ENCODE measurements at places on chromosomes 2 and 18.

- DNase-seq: no peak
Observed at GRCh38 chr18:68548904-68549870, 165.7 kb downstream of the TMX3 start.

DNA sequence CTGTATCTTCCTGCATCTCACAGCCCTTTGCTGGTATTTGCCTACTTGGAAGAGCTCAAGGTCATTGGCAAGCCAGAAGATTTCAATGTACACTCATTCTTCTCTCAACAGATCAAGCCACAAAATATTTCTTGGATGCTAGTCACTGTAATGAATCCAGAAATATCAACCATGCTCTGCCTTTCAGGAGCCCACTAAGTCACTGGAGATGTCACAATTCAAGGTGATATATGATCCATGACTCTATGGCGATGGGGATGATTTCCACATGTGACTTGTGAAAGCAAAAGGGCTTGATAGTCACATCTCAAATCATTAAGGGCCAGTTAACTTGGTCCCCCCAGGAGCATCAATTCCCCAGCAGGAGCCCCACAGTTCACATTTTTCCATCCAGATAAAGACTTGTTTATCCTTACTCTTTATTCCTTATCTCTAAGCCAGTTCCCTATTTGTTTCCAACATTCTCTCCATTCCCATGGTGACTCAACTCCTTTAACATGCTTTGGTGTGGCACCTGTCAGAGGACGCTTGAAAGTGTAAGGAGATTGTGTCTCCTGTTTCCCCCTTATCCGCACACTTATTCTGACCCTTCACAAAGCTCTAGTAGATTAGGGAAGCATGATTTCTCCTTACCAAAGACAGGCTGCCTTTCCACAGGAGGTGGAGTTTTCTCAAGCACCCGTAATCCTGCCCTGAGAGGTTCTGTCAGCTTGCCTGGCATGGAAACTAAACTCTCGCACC, 15.8 kb downstream of the PKDCC start:
- DNase-seq: no peak

DNA sequence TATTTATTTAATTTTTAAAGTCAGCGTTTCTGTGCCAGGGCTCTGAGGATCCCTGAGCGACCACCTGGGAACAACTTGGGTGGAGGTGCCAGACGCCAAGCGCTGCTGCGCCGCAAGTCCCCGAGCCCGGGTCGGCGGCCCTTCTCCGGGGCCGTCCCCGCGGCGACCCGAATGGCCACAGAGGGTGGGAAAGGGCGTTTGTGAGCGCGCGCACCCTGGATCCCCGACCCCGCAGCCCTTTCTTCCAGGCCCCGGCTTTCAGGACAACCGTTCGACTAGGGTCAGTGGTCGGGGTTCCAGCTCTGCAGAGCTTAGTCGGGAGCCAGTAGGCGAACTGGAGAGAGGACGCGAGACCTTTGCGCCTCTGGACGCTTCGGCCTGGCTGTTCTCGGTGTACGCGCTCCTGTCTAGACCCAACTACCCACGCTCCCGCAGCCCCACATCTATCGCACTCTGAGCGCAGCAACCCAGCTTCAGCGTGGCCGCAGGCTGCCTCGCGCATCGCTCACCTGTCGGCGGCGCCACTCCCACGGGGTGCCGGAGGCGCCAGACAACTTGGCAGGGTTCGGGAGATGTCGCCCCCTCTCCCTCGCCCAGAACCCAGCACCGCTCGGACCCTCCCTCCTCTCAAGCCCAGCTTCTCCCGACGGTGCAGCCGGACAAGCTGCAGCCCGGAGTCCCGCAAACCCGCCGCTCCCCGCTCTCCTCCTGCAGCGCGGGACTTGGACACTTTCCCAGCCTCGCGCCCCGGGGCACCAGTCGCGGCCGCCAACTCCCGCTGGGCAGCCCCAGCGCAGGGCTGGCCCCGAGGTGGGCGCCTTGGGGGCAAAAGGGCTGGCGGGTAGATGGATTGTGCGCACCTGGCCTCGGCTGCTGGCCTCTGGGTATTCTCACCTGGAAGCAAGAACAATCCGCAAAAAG, 758 bp downstream of the LYPD1 start:
- DNase-seq: no peak

GRCh38 chr2:161121622-161122021, 38.6 kb upstream of the TANK start:
- DNase-seq: no peak

DNA sequence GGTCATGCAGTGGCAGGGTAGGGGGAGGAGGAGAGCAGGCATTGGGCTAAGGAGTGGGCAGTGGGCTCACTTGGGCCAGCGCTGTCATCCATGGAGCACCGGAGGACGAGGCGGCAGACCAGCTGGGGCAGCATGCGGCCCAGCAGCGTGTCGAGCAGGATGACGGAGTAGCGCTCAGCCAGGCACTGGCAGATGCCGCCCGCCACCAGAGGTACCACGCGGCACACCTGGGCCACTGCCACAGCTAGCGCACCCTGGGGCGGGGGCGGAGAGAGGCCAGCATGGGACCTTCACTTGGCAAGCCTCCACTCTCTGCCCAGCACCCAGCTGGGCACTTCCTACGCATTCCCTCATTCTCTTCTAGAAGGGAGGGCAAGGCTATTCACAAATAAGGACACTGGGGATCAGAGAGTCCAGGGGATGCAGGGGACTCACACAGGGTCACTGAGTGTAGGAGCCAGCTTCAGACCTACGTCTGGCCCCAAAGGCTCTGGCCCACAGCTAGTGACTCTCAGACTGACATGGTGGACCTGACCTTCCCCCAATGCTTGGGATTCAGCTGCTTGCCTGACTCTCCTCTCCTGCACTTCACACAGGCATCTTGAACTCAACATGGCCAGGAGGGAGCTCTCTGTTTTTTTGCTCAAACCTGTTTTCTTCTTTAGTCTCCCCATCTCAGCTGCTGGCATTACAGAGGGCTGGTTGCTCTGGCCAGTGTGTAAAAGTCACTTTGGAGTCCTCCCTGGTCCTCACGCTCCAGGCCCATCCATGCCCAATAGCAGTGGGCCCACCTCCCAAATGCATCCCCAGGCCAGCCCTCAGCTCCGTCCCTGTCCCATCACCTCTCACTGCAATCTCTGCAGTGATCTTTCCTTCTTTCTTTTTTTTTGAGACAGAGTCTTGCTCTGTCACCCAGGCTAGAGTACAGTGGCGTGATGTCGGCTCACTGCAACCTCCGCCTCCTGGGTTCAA, 4.1 kb downstream of the SFTPB start:
- no peak for DNase-seq

DNA sequence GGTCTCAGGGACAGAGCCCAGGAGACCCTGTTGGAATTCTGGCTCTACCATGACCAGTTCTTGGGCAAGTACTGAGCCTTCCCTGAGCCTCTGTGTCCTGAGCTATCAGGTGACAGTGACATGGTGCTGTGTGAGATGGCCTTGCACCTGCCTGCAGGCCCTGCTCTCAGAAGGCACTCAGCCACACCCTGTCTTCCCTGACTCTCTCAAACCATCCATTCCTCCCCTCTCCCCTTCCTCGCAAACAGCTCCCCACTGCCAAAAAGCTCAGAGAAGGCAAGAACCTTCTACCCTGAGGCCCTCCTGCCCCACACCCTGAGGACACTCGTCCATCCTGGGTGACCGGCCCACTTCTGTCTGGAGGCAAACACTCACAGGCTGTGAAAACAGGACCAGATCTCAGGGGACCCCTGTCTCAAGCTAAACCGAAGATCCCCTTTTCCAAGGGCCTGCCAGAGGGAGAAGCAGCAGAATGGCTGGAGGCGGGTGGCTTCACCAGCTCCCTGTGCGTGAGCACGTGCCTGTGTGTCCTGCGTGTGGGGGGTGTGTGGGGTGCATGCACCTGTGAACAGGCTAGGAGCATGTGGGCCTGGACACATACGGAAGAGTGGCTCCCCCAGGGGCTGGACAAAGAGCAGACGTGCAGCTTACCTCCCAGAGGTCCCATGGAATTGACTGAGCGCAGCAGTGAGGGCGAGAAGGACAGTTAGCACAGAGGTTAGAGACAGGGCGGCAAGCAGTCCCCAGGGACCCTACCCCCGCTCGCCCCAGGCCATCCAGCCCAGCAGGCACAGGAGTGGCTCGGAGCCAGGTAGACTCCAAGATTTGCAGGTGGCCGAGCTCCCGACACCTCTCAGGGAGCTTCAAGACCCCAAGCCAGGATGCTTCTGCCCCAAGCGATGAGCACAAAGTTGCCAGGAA, 53.9 kb downstream of the BIN1 start:
- DNase-seq: no peak

GRCh38 chr18:44518091-44518615, 162.5 kb upstream of the SETBP1 start:
- DNase-seq: no peak

- no peak for DNase-seq
Observed at GRCh38 chr2:17604050-17604449, 63.6 kb downstream of the VSNL1 start.

- no peak for DNase-seq
Observed at GRCh38 chr18:13587001-13587400, 139.4 kb downstream of the FAM210A start.

- DNase-seq: no peak
Observed at GRCh38 chr2:223930103-223930976, 14.8 kb downstream of the WDFY1 start.

DNA sequence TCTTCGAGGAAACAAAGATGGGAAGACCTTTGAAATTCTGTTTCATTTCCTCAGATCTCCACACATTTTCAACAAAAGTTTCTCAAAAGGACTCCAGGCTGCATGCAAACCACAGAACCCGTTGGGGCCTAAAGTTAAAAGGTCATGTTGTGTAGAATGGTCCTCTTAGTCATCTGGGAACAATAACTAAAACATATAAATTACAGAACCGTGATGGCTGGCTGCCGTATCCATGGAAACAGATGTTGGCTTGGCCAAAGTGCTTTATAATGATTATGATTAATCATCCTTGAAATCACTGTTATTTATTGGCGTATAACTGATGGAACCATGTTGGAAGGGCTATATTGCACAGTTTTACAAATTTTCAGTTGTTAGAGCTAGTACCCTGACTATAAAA, 182.8 kb upstream of the CRIM1 start:
- DNase-seq: no peak

DNA sequence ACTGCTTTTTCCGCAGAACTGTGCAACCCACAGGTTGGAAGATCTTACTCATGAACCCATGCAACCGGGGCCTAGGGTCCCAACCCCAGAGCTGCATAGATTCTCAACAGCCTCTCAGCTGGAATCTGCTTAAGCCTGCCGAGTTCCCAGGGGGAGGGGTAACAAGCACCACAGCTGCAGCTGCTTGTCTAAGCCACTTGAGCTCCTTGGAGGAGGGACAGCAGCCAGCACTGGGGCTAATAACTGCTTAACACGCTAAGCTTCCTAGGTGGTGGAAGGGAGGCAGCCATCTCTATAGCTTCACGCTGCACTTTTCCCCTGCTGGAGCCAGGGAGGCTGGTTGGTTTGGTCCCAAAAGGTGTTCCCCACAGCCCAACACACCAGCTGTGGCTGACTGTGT, 311.6 kb downstream of the DSC3 start:
- no peak for DNase-seq

DNA sequence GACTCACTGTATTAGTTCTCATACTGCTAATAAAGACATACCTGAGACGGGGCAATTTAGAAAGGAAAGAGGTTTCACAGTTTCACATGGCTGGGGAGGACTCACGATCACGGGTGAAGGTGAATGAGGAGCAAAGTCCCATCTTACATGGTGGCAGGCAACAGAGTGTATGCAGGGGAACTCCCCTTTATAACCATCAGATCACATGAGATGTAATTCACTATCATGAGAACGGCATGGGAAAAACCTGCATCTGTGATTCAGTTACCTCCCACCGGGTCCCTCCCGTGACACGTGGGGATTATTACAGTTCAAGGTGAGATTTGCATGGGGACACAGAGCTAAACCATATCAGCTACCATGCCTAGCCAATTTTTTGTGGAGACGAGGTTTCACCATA, 168.2 kb downstream of the NEDD4L start:
- DNase-seq: no peak

DNA sequence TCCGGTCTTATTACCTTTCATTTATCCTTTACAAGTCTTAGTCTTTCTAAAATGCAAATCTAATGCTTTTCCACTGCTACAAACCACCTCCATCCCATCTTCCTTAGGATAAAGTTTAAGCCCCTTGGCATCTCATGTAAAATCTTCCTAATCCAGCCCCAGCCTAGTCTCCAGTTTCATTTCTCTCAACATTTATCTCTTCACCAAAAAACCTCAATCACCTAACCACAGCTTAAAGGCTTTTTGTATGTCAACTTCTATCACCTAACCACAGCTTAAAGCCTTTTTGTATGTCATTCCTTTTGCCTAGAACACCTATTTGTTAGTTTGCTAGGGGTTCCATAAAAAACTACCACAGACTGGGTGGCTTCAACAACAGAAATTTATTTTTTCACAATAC, 4.2 kb downstream of the TRAK2 start:
- DNase-seq: no peak

DNA sequence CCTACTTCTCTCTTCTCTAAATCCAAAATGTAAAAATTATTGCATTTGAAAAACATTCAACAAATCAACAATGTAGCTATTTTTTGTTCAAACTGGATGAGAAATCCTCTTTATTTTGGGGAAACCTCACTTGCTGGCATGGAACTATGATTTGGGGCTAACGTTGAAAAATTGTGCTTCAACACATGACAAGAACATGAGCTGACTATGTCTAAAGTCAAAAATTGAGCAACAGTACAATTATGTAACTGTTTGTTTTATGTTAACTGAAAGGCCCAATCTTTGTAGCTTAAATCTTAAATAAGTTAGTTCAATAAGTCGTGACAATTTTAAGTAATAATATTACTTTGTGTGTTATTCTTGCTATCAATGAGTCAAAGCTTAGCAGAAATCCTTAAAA, 67.3 kb downstream of the TMEFF2 start:
- DNase-seq: no peak

DNA sequence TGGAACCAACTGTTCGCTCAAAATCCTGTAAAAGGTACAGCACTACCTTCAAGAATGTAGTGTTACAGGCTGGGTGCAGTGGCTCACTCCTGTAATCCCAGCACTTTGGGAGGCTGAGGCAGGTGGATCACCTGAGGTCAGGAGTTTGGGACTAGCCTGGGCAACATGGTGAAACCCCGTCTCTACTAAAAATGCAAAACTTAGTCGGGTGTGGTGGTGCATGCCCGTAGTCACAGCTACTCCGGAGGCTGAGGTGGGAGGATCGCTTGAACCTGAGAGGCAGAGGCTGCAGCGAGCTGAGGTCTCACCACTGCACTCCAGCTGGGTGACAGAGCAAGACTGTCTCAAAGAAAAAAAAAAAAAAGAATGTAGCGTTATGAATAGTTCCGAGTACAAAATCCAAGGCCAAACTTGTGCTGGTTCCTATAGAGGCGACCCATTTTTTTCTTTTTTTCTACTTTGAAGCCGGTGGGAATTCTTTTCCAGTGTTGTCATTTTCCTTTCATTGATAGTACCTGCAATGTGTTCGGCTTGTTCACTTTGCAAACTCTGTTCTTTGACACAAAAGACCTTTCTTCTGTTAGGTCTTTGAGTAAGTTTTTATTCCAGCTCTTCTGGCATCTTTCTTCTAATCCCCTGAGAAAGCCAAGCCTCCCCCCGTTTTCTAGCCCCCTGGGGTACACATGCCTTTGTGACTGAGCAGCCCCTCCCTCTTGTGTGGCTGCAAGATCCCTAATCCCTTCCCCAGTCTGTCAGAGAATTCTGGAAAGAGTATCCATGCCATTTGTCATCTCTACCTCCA, 25.1 kb downstream of the INPP5D start:
- DNase-seq: no peak
